Left lung (tissue), 14 donors: ENCODE measurements at places on chromosomes 6 and 20. TPM values are rescaled to one million over a fixed set of nuclear protein-coding genes. Genes with fewer than 3 reads are reported as not detected.

DNA sequence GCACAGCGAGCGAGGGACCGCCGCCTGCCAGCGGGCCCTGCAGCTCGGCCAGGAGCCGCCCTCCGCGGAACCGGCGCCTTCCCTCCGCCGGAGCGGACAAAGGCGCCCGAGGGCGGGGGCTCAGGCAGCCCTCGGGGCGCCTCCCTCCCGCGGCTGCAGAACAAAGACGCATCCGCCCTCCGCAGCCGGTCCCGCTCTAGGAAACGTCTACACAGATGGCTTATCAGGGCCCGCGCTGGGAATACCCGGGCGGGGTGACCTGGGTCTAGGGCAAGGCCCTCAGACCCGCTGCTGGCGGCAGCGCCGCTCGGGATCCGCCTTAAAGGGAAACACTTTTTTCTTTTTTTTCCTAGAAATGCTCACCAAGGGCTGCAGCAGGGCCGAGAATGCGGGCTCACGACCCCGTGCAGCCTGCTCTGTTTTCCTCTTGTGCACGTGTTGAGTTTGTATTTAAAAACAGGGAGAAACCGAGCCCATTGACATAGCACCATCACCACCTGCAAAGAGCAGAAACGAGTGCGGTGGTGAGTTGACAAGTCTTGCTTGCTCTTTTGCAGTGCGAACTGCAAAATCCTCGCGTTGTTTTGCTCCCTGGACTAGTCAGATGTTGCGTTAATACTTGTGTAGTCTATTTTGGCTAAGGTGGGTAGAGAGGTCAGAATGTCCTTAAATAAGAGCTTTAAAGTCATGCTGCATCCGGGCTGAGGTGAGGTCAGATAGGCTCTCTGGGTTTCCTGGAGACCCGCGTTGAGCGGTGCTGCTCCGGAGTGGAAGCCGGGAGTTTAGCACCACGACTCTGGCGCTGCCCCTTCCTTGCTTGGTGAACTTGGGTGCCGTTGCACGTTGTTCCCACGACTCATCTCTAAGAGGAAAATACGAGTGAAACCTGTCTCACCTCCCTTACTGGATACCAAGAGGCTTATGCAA lies 1.1 kb upstream of the RPS6KA2 start:
- DNase-seq: peak; percentile 71

DNA sequence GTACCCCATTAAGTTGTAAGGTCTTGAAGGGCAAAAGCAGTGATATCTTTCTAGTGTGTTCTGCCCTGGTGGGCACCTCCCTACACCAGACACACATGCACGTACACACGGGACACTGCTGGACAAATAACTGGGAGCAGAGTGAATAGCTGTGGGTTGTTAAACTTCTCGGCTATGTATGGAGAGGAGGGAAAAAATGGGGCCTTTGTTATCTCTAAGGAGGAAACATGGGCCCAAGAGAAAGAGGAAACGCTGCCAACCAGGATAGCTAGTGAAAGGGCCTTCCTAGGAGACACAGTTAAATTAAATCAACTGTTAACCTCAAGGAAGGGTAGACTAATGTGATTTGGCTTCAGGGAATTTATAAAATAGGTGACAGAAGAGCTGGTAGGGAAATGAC lies 169.7 kb downstream of the MYLK4 start:
- DNase-seq: no peak

The C6orf15 gene
- total RNA-seq: not detected

The FOXS1 gene
- total RNA-seq: 2.9 TPM

DNA sequence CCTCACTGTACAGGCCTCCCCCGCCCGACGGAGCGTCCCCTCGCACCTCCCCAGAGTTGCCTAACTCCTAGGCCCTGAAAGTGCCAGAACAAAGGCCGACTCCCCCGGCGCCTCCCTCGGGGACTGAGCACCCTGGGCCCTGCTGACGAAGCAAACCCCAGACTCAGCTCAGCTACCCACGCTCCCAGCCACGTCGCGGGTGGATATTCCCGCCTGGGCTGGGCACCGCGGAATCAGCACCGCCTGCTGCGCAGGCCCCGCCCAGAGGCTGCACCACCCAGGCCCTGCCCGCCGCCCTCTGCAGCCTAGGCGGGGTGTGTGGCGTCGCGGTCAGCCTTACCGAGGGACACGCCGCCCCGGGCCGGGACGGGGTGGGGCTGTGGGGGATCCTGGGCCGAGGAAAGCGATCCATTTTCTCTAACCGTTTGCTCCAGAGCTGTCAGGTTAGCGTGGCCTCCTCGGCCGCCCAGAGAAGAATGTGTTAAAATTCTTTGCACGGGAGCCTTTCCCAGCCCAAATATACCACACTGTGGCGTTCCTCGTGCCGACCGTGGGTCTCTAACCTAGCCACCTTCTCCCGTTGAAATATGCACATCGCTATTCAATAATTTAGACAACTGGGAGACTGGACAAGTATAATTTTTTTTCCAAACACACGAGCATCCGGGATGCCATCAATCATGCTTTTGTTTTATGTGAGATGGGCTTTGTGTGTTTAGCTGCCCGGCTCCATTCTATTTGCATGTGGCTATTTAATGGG lies 31.4 kb downstream of the TFAP2A start:
- peak; percentile 77 for DNase-seq

DNA sequence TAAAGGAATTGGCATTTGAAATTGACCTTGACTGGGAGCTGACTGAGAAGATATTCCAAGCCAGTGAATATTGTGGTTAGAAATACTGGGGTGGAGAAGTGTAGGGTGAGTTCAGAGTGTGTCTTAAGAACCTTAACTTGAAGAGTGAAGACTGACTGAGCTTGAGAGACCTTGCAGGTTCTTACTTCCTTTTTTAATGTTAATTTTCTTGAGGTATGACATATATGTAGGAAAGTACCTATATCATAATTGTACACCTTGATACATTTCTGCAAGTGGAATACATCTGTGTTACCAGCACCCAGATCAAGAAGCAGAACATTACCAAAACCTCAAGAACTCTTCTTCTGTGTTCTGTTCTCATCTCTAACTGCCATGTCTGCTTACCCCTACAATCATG lies 11.0 kb downstream of the DHX35 start:
- DNase-seq: no peak

GRCh38 chr20:24588047-24588635 lies 118.7 kb downstream of the SYNDIG1 start:
- no peak for DNase-seq

The MUCL3 gene
- 2.5 TPM for total RNA-seq
